ENCODE measurements at places on chromosomes 5 and 9.

- no peak for DNase-seq
- H3K36me3 ChIP-seq, result no peaks in the 10 kb centered on the region
- no peak overlapping the region for H3K4me3 ChIP-seq
- peaks cover 4% of the 10 kb centered on the region for H3K27me3 ChIP-seq
Measured at GRCh38 chr9:72564479-72565281, 43.3 kb downstream of the TMC1 start.

- H3K36me3 ChIP-seq, result peaks cover 70% of the 10 kb centered on the region
- H3K4me1 ChIP-seq, result peaks cover 43% of the 10 kb centered on the region
- DNase-seq, result no peak
- peak overlapping the region; percentile 10 for H3K4me3 ChIP-seq
- no peaks in the 10 kb centered on the region for H3K27me3 ChIP-seq
- H3K27ac ChIP-seq, result peak overlapping the region; percentile 87
Measured at GRCh38 chr9:137760426-137760825, 117.2 kb upstream of the CACNA1B start.

GRCh38 chr5:50968356-50969149, 302.1 kb downstream of the PARP8 start:
- DNase-seq, result no peak
- peak overlapping the region; percentile 81 for H3K4me3 ChIP-seq
- peak overlapping the region; percentile 29 for H3K27ac ChIP-seq

- no peaks in the 10 kb centered on the region for H3K36me3 ChIP-seq
- H3K4me3 ChIP-seq, result no peak overlapping the region
- no peak overlapping the region for H3K27ac ChIP-seq
Measured at GRCh38 chr9:107972346-107972745, 482.8 kb upstream of the KLF4 start.

- H3K27me3 ChIP-seq, result peaks cover 5% of the 10 kb centered on the region
- H3K36me3 ChIP-seq, result peaks cover 6% of the 10 kb centered on the region
- no peak overlapping the region for H3K4me3 ChIP-seq
- H3K4me1 ChIP-seq, result peaks cover 54% of the 10 kb centered on the region
Measured at GRCh38 chr5:140349244-140349643, 2.8 kb upstream of the HBEGF start.

- DNase-seq, result no peak
- H3K4me1 ChIP-seq, result no peaks in the 10 kb centered on the region
- no peaks in the 10 kb centered on the region for H3K27me3 ChIP-seq
- H3K36me3 ChIP-seq, result no peaks in the 10 kb centered on the region
- H3K4me3 ChIP-seq, result no peak overlapping the region
- H3K27ac ChIP-seq, result no peak overlapping the region
Measured at GRCh38 chr5:118069452-118069851, 918.9 kb downstream of the DTWD2 start.

DNA sequence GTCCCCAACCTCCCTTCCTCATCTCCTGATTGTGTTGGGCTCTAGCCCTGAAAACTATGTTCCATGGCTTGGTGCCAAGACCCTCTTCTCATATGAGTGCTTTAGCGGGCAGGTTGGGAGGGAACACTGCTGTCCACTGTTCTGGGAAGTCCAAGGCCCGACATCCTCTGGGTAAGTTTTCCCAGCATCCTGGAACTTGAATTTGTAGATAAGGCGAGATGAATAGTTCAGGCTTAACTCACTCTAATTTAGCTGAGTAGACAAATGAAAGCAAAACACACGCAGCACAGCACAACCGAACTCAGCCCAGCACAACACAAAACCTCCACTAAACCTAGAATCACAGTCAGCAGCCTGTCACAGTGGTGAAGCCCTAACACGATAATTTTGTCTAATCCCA, 95.3 kb upstream of the SLC28A3 start:
- DNase-seq, result no peak
- H3K27ac ChIP-seq, result no peak overlapping the region
- no peak overlapping the region for H3K4me3 ChIP-seq
- peaks cover 3% of the 10 kb centered on the region for H3K27me3 ChIP-seq
- no peaks in the 10 kb centered on the region for H3K4me1 ChIP-seq

DNA sequence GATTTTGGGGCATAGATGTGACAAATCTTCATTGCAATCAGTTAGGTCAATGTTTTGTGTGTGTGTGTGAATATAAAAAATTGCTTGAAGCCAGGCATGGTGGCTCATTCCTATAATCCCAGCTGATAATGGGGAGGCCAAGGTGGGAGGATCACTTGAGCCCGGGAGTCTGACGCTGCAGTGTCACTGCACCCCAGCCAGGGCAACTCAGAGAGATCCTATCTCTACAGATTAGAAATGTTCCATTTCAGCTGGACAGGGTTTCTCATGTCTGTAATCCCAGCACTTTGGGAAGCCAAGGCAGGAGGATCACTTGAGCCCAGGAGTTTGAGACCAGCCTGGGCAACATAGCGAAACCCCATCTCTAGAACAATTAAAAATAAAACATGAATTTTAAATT, 11.5 kb downstream of the OR2V2 start:
- peaks cover 4% of the 10 kb centered on the region for H3K27me3 ChIP-seq
- peaks cover 29% of the 10 kb centered on the region for H3K4me1 ChIP-seq
- no peak overlapping the region for H3K4me3 ChIP-seq

- no peak overlapping the region for H3K4me3 ChIP-seq
- H3K4me1 ChIP-seq, result no peaks in the 10 kb centered on the region
- no peak overlapping the region for H3K27ac ChIP-seq
- H3K36me3 ChIP-seq, result no peaks in the 10 kb centered on the region
- H3K27me3 ChIP-seq, result peaks cover 11% of the 10 kb centered on the region
Measured at GRCh38 chr5:77945874-77946273, 169.7 kb upstream of the TBCA start.

GRCh38 chr9:107480386-107480789, 9.2 kb downstream of the KLF4 start:
- H3K27ac ChIP-seq, result no peak overlapping the region
- H3K27me3 ChIP-seq, result peaks cover 10% of the 10 kb centered on the region
- H3K36me3 ChIP-seq, result no peaks in the 10 kb centered on the region
- DNase-seq, result no peak
- no peaks in the 10 kb centered on the region for H3K4me1 ChIP-seq

DNA sequence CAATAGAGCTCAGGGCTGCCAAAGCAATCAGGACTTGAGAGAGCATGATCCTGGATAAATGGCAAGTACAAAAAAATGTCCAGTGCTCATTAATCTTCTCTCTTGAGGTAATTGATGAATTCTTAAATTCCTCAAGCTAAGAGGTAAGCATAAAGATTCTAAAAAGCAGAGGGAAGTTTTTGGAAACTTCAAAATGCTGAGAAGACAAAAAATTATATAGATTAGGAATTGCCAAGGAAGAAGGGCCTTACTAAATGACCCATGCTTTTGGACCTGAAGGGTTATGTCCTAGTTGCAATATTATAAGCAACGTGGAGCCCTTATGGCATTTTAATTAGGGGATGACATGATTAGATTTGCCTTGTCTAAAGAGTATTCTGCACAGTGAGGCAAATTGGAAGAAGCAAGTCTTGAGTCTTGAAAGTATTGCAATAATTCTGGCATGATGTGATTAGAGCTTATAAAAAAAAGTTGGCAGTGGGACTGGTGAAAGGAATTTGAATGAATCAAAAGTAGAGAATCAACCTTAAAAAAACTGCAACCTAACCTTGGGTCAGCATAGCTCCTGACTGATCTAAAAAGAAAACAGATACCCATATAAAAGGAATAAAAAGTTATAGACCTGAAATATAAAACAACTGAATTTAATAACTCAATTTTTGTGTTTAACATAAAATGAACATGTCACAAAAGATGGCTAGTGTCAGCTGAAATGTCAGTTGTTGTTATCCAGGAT, 323.8 kb upstream of the ARRDC3 start:
- H3K4me3 ChIP-seq, result no peak overlapping the region
- no peaks in the 10 kb centered on the region for H3K36me3 ChIP-seq
- no peaks in the 10 kb centered on the region for H3K27me3 ChIP-seq
- DNase-seq, result no peak

DNA sequence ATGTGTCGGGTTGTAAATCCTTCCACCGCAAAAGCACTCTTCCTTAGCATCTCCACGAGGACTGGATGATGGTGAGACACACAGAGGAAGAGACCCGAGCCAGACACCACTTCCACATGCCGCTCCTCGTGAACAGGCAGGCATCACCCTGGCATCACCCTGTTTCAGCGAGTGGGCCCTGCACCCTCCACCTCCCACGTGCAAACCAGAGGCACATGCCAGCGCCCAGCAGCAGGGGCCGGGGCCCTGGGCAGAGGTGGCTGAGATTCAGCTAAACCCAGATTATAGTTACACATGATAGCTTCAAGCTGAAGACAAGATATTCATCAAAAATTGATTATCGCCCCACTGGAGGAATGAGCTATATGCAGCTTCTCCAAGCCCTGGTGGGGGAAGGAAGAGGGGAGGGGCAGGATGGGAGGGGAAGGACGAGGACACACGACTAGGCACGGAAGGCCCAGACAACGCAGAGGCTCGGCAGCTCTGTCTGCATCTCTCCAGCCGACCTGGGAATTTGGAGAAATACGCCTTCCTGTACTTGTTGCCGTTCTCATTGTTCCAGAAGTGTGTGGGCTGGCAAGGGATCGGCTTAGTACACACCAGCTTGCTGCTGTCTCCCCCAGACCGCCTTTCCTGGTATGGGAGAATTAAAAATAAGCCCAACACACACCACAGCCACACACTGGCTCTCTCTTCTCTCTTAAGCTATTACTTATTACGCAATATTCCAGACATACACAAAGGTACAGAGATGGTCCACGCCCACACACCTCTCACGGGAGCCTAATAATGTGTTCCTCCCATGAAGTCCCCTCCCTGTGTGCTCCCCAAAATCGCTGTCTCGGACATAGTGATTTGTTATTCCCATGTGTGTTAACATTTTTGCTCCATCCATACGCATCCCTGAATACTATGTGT, 50.4 kb upstream of the ZNF354A start:
- H3K4me3 ChIP-seq, result no peak overlapping the region
- H3K4me1 ChIP-seq, result no peaks in the 10 kb centered on the region
- no peaks in the 10 kb centered on the region for H3K27me3 ChIP-seq
- DNase-seq, result no peak
- no peaks in the 10 kb centered on the region for H3K36me3 ChIP-seq

- no peak for DNase-seq
- H3K27me3 ChIP-seq, result no peaks in the 10 kb centered on the region
- H3K4me3 ChIP-seq, result no peak overlapping the region
- no peaks in the 10 kb centered on the region for H3K36me3 ChIP-seq
- no peak overlapping the region for H3K27ac ChIP-seq
- H3K4me1 ChIP-seq, result no peaks in the 10 kb centered on the region
Measured at GRCh38 chr9:134811673-134812342, 68.8 kb upstream of the FCN2 start.

- peaks cover 24% of the 10 kb centered on the region for H3K27me3 ChIP-seq
- DNase-seq, result no peak
- H3K4me3 ChIP-seq, result no peak overlapping the region
- H3K36me3 ChIP-seq, result no peaks in the 10 kb centered on the region
- H3K4me1 ChIP-seq, result peaks cover 8% of the 10 kb centered on the region
Measured at GRCh38 chr5:39580702-39581453, 156.1 kb upstream of the DAB2 start.

DNA sequence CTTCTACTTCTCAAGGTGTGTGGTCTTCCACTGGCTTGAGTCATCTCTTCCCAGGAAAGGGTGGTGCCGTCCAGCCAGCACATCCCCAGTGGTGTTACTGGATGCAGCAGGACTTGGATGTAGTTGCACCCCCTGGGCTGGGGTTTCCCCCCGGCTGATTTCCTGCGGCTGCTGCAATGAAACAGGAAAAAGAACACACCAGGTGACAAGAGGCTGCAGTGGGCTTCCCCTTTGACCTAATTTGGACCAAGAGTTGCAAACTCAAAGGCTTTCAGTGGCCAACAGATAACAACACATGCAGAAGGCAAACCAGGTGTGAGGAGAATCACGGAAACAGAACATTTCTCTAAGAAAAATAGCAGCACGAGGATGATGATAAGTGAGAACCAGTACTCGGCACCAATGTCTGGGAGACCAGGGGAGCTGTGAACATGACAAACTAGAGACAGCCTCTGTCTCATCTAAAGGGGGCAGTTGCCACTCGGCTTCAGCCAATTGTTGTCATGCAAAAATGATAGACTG, 83.7 kb downstream of the PDE6A start:
- peak overlapping the region; percentile 60 for H3K4me3 ChIP-seq
- no peaks in the 10 kb centered on the region for H3K27me3 ChIP-seq
- peaks cover 22% of the 10 kb centered on the region for H3K4me1 ChIP-seq
- H3K27ac ChIP-seq, result peak overlapping the region; percentile 75
- DNase-seq, result peak; percentile 44
- H3K36me3 ChIP-seq, result peaks cover 2% of the 10 kb centered on the region

GRCh38 chr5:140595538-140596300, 31.1 kb downstream of the SLC35A4 start:
- no peak for DNase-seq
- H3K27me3 ChIP-seq, result no peaks in the 10 kb centered on the region
- no peak overlapping the region for H3K27ac ChIP-seq
- no peak overlapping the region for H3K4me3 ChIP-seq
- no peaks in the 10 kb centered on the region for H3K4me1 ChIP-seq

- H3K27ac ChIP-seq, result no peak overlapping the region
- peak overlapping the region; percentile 79 for H3K4me3 ChIP-seq
- peaks cover 4% of the 10 kb centered on the region for H3K4me1 ChIP-seq
- H3K27me3 ChIP-seq, result peaks cover 12% of the 10 kb centered on the region
- DNase-seq, result peak; percentile 61
- H3K36me3 ChIP-seq, result no peaks in the 10 kb centered on the region
Measured at GRCh38 chr5:180090098-180090768, 18.7 kb upstream of the RNF130 start.

- H3K36me3 ChIP-seq, result no peaks in the 10 kb centered on the region
- H3K27ac ChIP-seq, result no peak overlapping the region
- no peaks in the 10 kb centered on the region for H3K27me3 ChIP-seq
- DNase-seq, result no peak
- no peak overlapping the region for H3K4me3 ChIP-seq
Measured at GRCh38 chr5:122145906-122146305, 16.6 kb downstream of the ZNF474 start.

DNA sequence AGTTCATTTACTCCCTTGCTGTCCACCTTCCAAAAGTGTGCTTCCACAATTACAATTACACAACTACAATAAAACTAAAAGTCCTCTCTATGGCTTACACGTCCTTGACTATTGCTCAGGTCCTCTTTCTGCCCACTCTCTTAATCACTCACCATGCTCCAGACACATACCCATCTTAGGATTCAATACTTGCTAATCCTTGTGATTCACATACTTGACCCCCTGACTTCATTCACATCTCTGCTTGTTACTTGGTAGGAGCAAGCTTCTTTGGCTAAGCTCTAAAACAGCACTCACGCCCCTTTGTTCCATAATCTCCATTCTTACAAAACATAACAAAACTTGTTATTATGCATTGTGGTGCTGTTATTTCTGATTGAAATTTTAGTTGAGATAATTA, 215.8 kb downstream of the EDIL3 start:
- no peak overlapping the region for H3K4me3 ChIP-seq
- DNase-seq, result no peak
- no peaks in the 10 kb centered on the region for H3K4me1 ChIP-seq
- H3K27ac ChIP-seq, result no peak overlapping the region
- H3K36me3 ChIP-seq, result no peaks in the 10 kb centered on the region
- no peaks in the 10 kb centered on the region for H3K27me3 ChIP-seq

- H3K36me3 ChIP-seq, result no peaks in the 10 kb centered on the region
- no peak for DNase-seq
- peaks cover 18% of the 10 kb centered on the region for H3K4me1 ChIP-seq
- H3K4me3 ChIP-seq, result no peak overlapping the region
- no peak overlapping the region for H3K27ac ChIP-seq
Measured at GRCh38 chr5:82747986-82748385, 329.2 kb downstream of the TMEM167A start.

GRCh38 chr5:28253431-28253830, 1215.0 kb upstream of the CDH9 start:
- no peak for DNase-seq
- no peak overlapping the region for H3K27ac ChIP-seq
- no peak overlapping the region for H3K4me3 ChIP-seq
- H3K27me3 ChIP-seq, result no peaks in the 10 kb centered on the region
- no peaks in the 10 kb centered on the region for H3K4me1 ChIP-seq

GRCh38 chr5:169165052-169165451, 135.9 kb downstream of the SLIT3 start:
- no peak for DNase-seq
- no peak overlapping the region for H3K27ac ChIP-seq
- H3K4me3 ChIP-seq, result no peak overlapping the region
- H3K36me3 ChIP-seq, result no peaks in the 10 kb centered on the region

Measured in activated T-helper 1 cell treated with anti-CD3 and anti-CD28 coated beads, Interleukin-12 subunit alpha, Interleukin-12 subunit beta, Interleukin-2, Interleukin-4 antibody, amounts not matched to agents 30 ng/mL and 10 ng/mL and 1 ng/mL, durations not matched to agents 14 hours and 24 hours and 36 hours (primary cell).